ENCODE measurements at places on chromosomes 3 and 15.

DNA sequence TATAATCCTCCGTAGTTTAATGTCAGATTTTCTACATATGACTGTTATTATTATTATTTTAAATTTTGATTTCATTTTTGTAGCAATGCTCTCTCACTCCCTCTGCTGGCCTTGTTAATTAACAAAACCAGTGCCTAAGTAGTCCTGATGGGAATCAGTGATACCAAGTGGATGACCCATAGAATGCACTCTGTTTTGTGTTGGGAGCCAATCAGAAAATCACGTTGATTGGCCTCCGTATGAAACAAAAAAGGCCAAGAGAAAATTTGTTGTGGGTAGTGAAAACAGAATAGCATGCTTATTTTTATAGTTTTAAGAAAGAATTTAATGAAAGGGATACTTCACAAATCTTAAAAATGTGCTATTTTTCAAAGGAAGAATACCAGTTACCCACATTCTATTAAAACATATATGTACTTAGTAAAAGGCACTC, 34.4 kb upstream of the MEIS2 start:
- no peak for DNase-seq

GRCh38 chr3:47098910-47099309, 65.0 kb downstream of the SETD2 start:
- DNase-seq, result no peak

- no peak for DNase-seq
These were observed 23.9 kb downstream of the LRRC49 start for GRCh38 chr15:70916531-70916930.

DNA sequence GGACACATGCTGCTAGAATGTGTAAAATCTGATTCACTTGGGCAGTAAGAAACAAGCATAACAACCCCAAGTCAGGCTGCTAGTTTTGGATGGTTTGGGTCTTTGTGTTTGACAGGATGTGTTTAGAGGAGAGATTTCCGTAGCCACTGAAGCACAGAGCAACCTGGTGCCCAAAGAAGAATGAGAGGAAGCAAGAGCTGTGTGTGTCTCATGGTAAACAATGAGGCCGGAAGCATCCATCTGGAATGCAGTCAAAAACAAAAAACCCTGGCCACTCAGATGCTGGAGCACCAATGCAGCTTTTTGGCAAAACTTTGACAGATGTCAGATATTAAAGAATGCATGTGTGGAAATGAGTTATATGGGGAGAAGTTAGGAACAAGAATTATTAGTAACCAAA, 39.4 kb upstream of the SNRK start:
- no peak for DNase-seq

DNA sequence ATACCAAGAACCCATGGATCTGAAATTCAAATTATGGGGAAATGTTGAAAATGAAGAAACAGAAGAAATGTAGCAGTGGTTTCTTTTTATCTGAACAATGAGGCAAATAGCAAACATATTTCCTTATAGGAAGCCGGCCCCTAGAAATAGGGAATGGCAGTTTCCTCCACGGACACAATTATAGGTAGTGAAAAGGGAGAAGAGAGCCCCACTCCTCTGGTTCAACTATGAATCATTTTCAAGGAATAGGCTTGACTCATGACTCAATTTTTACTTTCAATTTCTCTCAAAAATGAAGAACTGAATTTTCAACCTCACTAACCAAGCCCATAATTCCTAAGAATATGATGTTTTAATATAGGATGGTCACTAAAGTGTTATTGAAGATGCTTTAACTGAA, 243.1 kb downstream of the MECOM start:
- no peak for DNase-seq

DNA sequence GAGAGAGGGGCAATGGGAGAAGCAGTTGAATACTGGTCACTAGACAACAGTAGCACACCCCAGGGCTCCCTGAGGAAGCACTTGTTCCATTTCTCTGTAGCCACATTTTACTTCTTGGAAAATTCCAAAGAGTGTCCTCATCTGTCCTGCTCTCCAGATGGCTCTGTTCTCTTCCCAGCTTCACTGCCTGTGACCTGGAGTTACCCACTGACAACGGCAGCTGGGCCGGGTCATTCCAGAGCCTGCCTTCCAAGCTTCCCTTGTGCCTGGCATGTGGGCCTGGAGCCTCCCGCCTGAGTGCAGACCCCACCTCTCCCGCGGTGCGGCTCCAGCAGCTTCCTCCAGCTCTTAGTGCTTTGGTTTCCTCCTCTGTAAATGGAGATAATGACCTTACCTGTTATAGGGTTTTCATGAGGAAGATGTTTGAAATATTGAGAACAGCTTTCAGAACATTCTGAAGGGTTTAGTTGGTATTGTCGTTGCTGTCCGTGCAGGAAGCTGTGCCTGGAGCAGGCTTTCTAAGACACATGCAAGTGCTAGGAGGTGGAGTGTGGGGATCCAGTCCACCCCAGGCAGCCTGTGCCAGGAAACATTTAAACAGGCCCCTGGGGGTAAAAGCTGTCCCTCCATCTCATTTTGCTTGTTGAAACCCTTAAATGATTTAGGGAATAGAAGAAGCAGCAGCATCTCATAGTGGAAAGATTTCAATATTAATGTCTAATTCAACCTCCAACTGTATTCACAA, 24.8 kb downstream of the EFCC1 start:
- no peak for DNase-seq
